Activated T-helper 1 cell treated with anti-CD3 and anti-CD28 coated beads, Interleukin-12 subunit alpha, Interleukin-12 subunit beta, Interleukin-2, Interleukin-4 antibody, amounts not matched to agents 30 ng/mL and 10 ng/mL and 1 ng/mL, durations not matched to agents 14 hours and 24 hours and 36 hours (primary cell): ENCODE measurements at places on chromosomes 1 and 21.
A peak's percentile ranks its signal among the peaks of the same experiment; 100 is the strongest.

DNA sequence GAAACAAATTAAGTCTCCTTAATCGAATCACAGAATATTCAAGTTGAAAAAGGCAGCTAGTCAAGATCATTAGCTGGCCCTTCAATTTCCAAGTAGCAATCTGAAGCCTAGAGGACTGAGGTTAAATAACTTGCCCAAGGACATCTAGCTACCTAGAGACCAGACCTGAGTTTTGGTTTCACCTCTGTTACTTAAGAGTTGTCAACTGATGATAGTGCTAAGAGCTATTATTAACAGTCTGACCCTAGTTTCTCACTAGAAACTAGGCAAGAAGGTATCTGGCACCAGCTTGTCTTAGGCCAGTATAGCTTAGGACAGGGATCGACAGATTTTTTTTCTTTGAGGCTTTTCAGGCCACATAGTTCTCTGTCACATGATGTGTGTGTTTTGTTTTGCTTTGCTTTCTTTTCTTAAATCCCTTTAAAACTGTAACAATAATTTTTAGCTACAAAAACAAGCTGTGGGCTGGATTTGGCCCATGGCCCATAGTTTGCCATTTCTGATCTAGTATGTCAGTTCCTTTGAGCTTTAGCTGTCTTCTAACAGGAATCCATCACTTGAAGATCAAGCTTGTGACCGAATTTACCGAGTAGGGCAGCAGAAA, 23.2 kb downstream of the TRIM45 start:
- H3K4me1 ChIP-seq = peaks cover 13% of the 10 kb centered on the region
- H3K27ac ChIP-seq = no peak overlapping the region
- no peaks in the 10 kb centered on the region for H3K27me3 ChIP-seq

DNA sequence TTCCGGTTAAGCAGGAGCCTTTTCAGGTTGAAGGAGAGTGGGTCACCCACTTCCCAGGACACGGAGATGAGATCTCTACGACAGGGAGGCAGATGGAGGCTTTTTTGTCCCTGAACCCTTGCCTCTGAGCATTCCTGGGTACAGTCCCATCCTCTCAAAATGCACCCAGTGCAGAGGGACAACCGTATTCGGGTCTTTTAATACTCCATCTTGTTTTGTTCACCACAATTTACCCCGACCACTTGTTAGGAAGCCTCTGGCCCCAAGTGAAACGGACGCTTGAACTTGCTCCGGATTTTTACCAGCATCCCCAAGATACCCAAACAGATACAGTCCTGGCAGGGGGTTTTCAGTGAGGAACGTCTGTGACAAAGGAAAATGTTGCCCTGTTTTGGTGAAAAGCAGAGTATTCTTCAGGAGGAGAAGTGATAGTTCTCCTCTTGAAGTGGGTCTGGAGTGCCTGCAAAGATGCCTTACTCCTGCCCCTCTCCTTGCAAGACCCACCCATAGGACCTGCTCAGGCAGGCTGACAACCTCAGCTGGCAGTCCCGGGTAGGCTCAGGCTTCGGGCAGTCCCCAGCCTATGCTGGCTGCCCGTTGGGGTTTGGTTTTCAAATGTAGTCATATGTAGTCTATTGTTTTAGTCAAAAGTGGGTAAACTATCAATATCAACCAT, 669 bp upstream of the ARL8A start:
- H3K27me3 ChIP-seq = no peaks in the 10 kb centered on the region
- no peak for DNase-seq
- peaks cover 26% of the 10 kb centered on the region for H3K4me1 ChIP-seq
- H3K4me3 ChIP-seq = peak overlapping the region; percentile 88

DNA sequence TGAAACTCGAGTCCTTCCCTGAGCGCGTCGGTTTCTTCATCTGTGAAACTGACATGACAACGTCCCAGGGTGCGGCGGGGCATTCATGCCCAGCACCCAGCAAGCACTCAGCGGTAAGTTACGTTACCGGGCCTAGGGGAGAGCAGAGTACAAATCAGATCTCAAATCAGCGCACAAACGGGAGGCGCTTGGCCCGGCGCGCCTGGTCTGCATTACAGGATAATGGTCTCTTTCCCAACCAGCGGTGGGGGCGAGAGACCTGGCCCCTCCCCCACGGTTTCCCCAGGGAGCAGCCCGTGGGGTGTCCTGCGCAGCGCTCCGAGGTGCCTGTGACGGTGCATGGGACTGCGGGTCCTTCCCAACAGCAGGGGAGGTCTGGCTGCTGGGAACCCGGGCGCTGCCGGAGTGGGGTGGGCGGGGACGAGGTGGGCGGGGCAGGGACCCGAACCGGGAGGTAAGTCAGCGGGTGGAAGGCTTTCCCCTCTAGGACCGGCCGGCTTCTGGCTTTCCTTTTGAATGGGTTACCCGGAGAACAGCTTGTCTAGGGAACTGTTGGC, 1.0 kb downstream of the TMEM51 start:
- H3K27ac ChIP-seq = no peak overlapping the region
- H3K36me3 ChIP-seq = peaks cover 3% of the 10 kb centered on the region
- peaks cover 39% of the 10 kb centered on the region for H3K27me3 ChIP-seq
- peak overlapping the region; percentile 29 for H3K4me3 ChIP-seq

DNA sequence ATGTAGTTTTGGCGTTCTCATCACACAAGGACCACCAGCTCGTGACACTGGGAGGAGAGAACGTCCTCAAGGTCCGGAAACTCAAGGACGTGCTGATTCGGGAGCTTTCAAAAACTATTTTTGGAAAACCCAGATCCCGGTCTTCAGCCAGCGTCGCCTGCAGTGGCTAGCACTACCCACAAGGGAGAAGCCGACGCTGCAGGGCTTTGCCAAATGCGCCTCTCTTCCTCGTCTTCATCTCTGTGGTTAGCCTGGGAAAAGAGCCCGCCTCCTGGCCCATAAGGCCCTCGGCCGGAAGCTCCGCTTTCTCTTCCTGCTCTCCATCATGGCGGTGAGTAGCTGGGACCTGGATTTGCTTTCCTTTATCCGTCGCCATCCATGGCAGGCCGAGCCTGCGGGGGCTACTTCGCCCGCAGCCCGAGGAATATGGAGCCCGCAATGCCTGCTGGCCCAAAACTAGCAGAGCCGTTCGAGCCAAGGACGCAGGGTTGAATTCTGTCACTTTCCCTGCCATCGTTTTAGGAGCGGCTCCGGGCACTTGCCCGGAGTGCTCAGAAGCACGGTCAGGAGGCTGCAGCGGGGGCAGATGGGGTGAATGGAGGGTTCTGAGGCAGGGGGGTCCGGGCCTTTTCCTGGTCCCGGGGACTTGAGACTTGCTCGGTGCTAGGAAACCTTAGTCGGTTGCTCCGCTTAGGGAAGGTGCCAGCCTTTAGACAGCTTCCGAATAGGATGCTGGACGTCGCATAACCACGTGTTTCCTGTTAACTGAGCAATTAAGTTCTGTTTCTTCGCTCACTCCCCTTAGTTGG, at the start of gene RPL11:
RPL11 (plus strand) TSS at position 308 of the 809 bp plus-strand sequence; CDS start at position 326, 18 bp downstream.
- peak within 1 kb of the TSS; percentile 97 for H3K4me3 ChIP-seq
- peak; percentile 82 for DNase-seq
- peak within 1 kb of the TSS; percentile 90 for H3K27ac ChIP-seq
- H3K4me1 ChIP-seq = peaks cover 45% of the 10 kb centered on the region
- H3K36me3 ChIP-seq = peaks cover 48% of the 10 kb centered on the region

GRCh38 chr1:117180147-117180967, 30.4 kb downstream of the VTCN1 start:
- peaks cover 1% of the 10 kb centered on the region for H3K27me3 ChIP-seq
- H3K36me3 ChIP-seq = no peaks in the 10 kb centered on the region
- H3K27ac ChIP-seq = no peak overlapping the region
- DNase-seq = no peak
- no peaks in the 10 kb centered on the region for H3K4me1 ChIP-seq

DNA sequence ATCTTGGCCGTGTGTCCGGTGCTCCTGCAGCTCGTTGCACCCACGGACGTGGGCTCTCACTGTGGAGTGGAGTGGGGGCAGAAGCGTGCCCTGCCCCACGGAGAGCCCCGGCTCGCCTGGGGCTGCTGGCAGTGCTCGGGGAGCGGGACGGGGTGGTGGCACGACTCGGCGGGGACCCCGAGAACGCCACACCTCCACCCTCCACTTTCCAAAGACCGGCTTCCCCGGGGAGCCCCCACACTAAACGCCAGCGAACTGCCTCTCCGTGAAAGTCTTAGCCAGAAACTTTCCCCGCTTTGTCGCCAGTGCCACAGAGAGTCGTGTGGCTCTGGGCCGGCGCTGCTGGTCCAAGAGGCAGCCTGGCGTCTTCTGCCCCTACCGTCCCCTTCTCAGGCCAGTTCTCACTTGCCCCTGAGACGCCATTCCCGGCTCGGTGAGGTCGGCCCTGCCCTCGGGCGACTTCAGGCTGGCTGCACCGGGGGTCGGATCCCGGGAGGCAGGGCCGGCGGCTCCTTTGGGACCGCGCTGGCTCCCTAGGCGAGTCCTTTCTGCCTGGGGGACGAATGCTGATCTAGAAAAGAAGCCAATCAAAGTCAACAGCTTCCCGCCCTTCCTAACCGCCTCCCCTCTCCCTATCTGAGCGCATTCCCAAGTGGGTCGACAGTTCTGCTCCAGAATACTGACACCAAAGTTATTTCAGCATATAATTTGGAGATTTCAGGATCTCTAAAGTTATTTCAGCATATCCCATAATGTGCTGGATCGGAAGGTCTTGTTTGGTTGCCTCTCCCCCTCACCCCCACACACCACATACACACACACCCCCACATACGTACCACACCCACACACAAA, 2.6 kb upstream of the SAMD13 start:
- no peaks in the 10 kb centered on the region for H3K36me3 ChIP-seq
- peaks cover 44% of the 10 kb centered on the region for H3K4me1 ChIP-seq
- peaks cover 5% of the 10 kb centered on the region for H3K27me3 ChIP-seq
- no peak for DNase-seq
- H3K4me3 ChIP-seq = peak overlapping the region; percentile 86
- H3K27ac ChIP-seq = peak overlapping the region; percentile 74

GRCh38 chr1:85623061-85623471, 42.5 kb downstream of the CCN1 start:
- no peak overlapping the region for H3K4me3 ChIP-seq
- no peak for DNase-seq
- H3K27me3 ChIP-seq = no peaks in the 10 kb centered on the region
- peak overlapping the region; percentile 18 for H3K27ac ChIP-seq

- H3K4me1 ChIP-seq = no peaks in the 10 kb centered on the region
- no peaks in the 10 kb centered on the region for H3K36me3 ChIP-seq
- H3K27ac ChIP-seq = no peak overlapping the region
- no peak for DNase-seq
- peaks cover under 1% of the 10 kb centered on the region for H3K27me3 ChIP-seq
- H3K4me3 ChIP-seq = no peak overlapping the region
Observed at GRCh38 chr1:84339503-84339902, 38.0 kb downstream of the SAMD13 start.

- H3K36me3 ChIP-seq = no peaks in the 10 kb centered on the region
- H3K27me3 ChIP-seq = peaks cover 13% of the 10 kb centered on the region
- no peak overlapping the region for H3K27ac ChIP-seq
- no peaks in the 10 kb centered on the region for H3K4me1 ChIP-seq
- no peak overlapping the region for H3K4me3 ChIP-seq
Observed at GRCh38 chr1:201703621-201704438, 125.1 kb upstream of the IPO9 start.

GRCh38 chr1:53270107-53270506, 31.8 kb upstream of the MAGOH start:
- peaks cover 14% of the 10 kb centered on the region for H3K4me1 ChIP-seq
- H3K27ac ChIP-seq = no peak overlapping the region
- no peak overlapping the region for H3K4me3 ChIP-seq
- H3K27me3 ChIP-seq = no peaks in the 10 kb centered on the region
- H3K36me3 ChIP-seq = peaks cover 45% of the 10 kb centered on the region

GRCh38 chr1:154960446-154961136, 991 bp downstream of the PYGO2 start:
- peaks cover 2% of the 10 kb centered on the region for H3K27me3 ChIP-seq
- no peak for DNase-seq
- H3K4me1 ChIP-seq = peaks cover 47% of the 10 kb centered on the region
- H3K27ac ChIP-seq = peak overlapping the region; percentile 93
- H3K36me3 ChIP-seq = peaks cover 41% of the 10 kb centered on the region

GRCh38 chr1:236156512-236157208, 14.3 kb downstream of the GPR137B start:
- peaks cover 5% of the 10 kb centered on the region for H3K36me3 ChIP-seq
- DNase-seq = no peak
- peaks cover 1% of the 10 kb centered on the region for H3K27me3 ChIP-seq
- H3K4me3 ChIP-seq = no peak overlapping the region

DNA sequence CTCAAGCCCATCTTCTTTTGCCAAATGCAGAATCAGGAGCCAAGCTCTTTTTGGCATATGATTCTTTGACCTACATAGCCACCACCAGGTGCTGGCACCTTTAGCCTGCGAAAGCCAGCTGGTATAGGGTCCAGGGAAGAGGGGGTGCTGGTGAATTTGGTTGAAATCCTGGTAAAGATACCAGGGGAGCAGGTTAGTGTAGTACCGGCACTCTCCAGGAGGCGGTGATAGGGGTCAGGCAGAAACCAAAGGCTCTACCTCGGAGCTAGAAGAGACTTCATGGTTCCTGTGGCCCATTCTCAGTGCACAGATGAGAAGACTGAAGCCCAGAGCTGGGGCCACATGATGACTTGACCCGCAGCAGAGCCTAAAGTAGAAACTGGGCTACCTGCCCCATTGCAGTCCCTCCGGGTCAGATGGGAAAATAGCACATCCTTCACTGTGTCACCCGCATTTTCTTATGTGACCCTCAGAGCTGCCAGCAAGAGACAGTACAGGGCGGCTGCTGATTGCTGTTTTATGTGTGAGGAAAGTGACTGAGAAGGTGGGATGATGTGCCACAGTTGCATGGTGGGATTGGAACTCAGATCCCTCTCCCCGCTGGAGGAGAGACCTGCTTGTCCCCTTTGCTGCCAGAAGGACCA, 36.0 kb upstream of the IL19 start:
- peaks cover 61% of the 10 kb centered on the region for H3K4me1 ChIP-seq
- peaks cover 58% of the 10 kb centered on the region for H3K36me3 ChIP-seq
- H3K27ac ChIP-seq = no peak overlapping the region
- no peaks in the 10 kb centered on the region for H3K27me3 ChIP-seq
- DNase-seq = peak; percentile 56

- no peak overlapping the region for H3K27ac ChIP-seq
- DNase-seq = no peak
- H3K4me3 ChIP-seq = no peak overlapping the region
- H3K27me3 ChIP-seq = no peaks in the 10 kb centered on the region
- H3K36me3 ChIP-seq = no peaks in the 10 kb centered on the region
- no peaks in the 10 kb centered on the region for H3K4me1 ChIP-seq
Observed at GRCh38 chr1:14255711-14256110, 342.8 kb upstream of the KAZN start.

GRCh38 chr1:37495875-37496274, 18.7 kb downstream of the MEAF6 start:
- no peak overlapping the region for H3K4me3 ChIP-seq
- H3K27me3 ChIP-seq = no peaks in the 10 kb centered on the region
- no peak for DNase-seq
- peaks cover 5% of the 10 kb centered on the region for H3K4me1 ChIP-seq
- no peak overlapping the region for H3K27ac ChIP-seq
